Chondrocyte (in vitro differentiated cells): ENCODE measurements at places on chromosomes 6 and 20. TPM values are rescaled to one million over a fixed set of nuclear protein-coding genes. Genes with fewer than 3 reads are reported as not detected.

DNA sequence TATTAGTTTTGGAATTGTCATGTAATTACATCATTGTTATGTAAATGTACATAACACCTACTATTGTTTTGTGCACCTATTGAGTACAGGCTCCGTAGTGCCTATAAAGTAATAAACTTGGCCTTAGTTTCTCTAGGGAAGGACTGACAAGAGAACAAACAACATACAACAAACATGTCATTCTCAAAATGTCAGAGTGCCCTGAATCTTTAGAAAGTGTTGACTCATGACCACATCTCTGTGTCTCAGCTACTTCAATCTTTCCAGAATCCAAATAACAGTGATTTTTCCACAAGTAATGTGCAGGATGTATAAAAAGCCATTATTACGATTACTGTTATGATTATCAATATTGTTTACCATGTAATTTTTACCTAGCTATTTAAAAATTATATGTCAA lies 17.2 kb downstream of the LAMP5 start:
- no peak for DNase-seq

- DNase-seq, result no peak
Measured at GRCh38 chr6:139485742-139486475, 111.5 kb upstream of the CITED2 start.

DNA sequence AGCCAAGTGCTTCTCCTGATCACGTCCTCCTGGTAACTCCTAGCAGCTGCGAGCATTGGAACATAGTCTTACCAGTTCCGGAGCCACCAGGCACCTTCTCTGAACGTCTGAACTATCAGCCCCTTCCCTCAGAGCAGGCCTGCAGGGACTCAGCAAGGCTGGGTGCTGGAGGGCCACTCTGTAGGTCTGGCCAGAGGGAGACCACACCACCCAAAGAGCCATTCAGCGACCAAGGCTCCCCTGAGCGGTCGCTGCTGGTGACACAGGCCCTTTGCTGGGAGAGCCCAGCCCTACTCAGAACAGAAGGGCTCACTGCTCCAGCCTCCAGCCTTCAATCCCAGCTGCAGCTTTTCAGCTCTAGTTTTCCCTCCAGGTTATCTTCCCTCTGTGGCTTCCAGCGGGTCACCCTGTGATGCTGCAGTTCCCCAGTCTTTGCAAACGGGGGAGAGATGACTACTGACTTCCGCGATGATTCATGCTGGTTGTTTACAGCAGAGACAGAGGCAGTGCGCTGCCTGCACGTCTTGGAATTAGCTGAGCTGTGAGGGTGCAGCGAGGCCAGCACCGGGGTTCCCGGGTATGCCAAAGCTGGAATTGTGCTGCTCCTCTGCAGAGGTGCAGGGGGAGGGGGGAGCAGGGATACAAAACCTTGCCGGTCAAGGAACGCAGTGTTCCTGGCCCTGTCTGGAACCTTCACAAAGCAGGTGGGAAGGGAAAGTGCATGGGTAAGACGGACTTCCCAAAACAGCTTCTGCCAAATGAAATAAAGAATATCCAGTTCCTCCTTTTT lies 161.4 kb downstream of the LY86 start:
- DNase-seq, result no peak

The ANGPT4 gene
- total RNA-seq, result 0.12 TPM in 1 of 3 replicates, not detected in the others

DNA sequence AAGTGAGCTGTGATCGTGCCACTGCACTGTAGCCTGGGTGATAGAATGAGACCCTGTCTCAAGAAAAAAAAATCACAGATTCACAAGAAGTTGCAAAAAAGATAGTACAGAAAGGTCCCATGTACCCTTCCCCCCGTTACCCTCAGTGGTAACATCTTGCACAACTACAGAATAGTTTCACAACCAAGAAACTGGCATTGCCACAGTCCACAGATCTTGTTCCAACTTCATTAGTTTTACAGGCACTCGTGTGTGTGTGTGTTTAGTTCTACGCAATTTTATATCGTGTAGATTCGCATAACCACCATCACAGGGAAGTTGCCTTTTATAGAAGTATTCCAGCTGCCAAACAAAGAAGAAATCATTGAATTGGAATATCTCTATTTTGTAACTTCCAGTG lies 19.1 kb downstream of the SPATA2 start:
- no peak for DNase-seq

- DNase-seq, result no peak
Measured at GRCh38 chr6:15475261-15475660, 187.6 kb downstream of the DTNBP1 start.

The AHCY gene
- total RNA-seq, result 98.0 to 166 TPM (median 162 TPM) in 3 replicates

The DSP gene
- total RNA-seq, result 464 to 589 TPM (median 471 TPM) in 3 replicates

The HEY2 gene
- 17.6 to 43.0 TPM (median 41.2 TPM) in 3 replicates for total RNA-seq

DNA sequence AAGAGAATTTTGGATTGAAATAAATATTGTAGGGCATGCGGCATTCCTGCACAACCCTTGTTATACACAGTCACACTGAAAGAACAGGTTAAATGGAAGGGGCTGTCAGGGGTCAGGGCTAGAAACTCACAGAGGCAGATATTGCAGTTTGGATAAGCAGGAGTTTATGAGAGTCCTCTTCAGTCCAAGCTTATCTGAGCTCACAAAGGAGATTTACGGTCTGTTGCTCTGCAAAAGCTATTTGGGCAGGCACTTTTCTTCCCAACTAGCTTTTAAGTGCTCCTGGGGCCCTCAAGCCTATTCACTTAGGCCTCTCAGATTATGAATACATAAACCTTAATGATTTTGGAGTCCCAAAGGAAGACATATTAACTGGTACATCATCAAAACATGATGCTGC lies 156.2 kb downstream of the SOX4 start:
- no peak for DNase-seq

GRCh38 chr20:16311756-16312155 lies 261.5 kb downstream of the KIF16B start:
- no peak for DNase-seq

The VIP gene
- not detected in 3 replicates for total RNA-seq

GRCh38 chr6:54085541-54085940 lies 25.7 kb upstream of the MLIP start:
- DNase-seq, result no peak

The PBX2 gene
- total RNA-seq, result 58.6 to 66.5 TPM (median 66.3 TPM) in 3 replicates

DNA sequence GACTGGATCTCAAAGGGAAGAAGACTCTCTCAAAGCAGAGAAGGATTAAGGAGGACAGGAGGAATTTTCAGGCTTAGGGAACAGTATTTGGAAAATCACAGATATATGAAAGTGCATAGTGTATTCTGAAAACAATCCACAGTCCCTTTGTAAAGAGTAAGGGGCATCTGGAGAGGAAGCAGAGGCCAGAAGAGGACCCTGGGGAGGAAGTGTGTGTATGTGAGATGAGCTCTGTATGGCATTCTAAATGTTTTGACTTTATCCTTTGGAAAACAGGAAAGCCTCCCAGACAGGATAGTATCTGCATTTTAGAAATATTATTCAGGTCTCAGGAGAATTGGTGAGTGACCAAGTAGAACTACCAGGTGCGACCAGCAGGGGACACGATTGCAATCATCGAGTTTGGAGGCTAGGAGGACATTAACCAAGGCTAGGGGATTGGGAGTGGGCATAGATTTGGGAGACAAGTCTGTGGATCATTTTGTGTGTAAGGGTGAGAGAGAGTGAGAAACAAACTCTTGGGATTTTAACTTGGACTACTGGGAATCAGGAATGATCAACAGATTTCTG lies 38.3 kb upstream of the FAM184A start:
- no peak for DNase-seq

The ADGB gene
- total RNA-seq, result not detected in 3 replicates

The PM20D2 gene
- total RNA-seq, result 6.2 to 9.8 TPM (median 6.3 TPM) in 3 replicates

DNA sequence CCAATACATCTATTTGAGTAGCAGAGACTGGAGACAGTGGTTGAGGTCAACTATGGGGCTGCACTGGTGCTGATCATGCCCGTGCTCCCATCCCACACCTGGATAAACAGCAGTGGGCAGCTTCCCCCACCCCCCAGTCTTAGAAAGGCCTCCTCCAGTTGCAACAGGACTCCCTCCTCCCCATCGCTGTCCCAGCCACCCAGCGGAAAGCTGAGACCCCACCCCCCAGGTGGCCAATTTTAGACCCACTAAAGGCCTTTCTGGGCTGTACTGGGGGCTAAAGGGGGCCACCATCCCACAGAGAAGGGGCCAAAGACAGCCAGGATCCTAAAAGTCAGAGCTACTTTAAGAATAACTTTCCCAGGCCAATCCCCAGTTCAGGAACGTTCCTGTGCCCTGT lies 1.2 kb upstream of the SSTR4 start:
- no peak for DNase-seq

DNA sequence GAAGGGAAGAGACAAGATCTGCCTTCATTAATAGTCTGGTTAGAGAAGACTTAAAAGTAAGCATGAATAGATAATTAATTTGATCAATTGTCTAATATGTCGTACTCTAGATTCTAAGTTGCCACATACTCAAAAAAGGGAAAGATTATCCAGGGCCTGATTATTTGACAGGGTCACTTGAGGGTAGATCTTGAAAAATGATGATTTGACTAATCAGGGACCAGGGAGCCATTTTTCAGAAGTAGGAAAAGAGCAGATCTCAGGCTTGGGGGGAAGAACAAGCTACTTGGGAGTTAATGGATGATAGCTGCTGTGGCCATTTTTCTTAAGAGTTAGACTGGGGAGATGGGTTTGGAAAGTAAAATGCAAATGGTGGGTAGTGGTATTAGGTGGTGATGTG lies 21.0 kb downstream of the ABCF1 start:
- DNase-seq, result no peak

- no peak for DNase-seq
Measured at GRCh38 chr6:53918854-53919510, 124.2 kb downstream of the LRRC1 start.

The EPHA7 gene
- total RNA-seq, result 55.4 to 83.5 TPM (median 55.4 TPM) in 3 replicates

- no peak for DNase-seq
Measured at GRCh38 chr20:57215426-57215825, 51.0 kb downstream of the BMP7 start.

- DNase-seq, result no peak
Measured at GRCh38 chr6:112413780-112414179, 66.7 kb downstream of the RFPL4B start.

DNA sequence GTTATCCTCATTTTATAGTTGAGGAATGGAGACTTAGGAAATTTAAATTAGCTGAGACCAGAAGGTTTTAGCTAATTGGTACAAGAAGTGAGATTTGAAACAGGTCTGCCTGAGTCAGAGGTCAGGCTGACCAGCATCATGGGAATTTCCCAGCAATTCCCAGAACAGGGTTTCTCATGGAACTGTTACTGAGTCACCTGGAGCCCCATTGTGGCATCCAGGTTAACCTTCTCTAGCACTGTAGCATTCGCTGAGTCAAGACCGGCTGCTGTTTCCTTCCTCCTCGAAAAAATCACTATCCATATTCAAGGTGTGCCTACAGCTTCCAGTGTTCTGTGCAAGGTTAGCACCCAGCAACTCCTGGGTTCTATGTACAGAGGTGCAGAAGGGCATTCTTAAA lies 238.0 kb upstream of the MAN1A1 start:
- DNase-seq, result no peak

- no peak for DNase-seq
Measured at GRCh38 chr20:47137231-47137870, 219.1 kb downstream of the ZMYND8 start.

GRCh38 chr6:84804720-84805119 lies 40.3 kb upstream of the TBX18 start:
- DNase-seq, result no peak

The PERP gene
- 22.5 to 53.6 TPM (median 52.1 TPM) in 3 replicates for total RNA-seq

GRCh38 chr6:5958921-5959320 lies 47.8 kb downstream of the NRN1 start:
- DNase-seq, result no peak

The NKX2-4 gene
- not detected in 3 replicates for total RNA-seq

The LY6G6C gene
- 0.30 TPM in 1 of 3 replicates, not detected in the others for total RNA-seq

GRCh38 chr20:51766994-51767866 lies 960 bp downstream of the ATP9A start:
- peak; percentile 59 for DNase-seq

GRCh38 chr6:144666781-144667180 lies 381.6 kb downstream of the UTRN start:
- DNase-seq, result no peak

The PLG gene
- not detected in 3 replicates for total RNA-seq
